ENCODE measurements at places on chromosomes 11 and 22.

DNA sequence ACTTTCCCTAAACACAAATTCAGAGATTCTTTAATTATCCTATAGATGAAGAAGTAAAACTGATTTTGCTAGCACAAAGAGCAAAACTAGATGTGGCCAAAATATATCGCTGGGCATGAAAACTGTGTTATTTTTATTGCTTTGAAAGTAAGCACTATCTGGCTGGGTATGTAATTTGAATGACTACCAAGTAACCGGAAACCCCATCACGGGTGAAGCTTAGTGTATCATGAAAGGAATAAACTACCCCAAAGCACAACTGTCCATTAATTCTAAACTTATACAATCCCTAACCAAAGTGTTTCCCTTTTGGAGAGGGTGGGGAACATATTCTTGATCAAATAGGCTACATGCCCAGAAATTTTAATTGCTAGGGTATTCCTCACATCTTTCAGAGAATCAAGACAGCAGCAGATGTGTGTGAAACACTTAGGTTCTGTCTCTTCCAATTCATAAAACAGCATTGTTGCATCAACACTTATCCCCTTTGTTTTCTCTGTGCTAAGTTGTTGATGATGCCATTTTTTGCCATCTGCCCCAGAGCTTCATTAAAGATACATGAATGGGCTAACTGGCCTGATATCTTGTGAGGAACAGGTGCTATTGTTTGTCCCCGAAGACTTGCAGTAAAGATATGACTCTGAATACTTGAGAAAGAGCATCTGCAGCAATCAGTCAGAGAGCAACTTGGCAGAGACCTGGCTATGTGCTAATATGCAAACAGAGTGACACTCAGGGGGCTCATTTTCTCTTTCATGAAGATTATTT lies 238.2 kb downstream of the SOX6 start:
- no peak for DNase-seq

DNA sequence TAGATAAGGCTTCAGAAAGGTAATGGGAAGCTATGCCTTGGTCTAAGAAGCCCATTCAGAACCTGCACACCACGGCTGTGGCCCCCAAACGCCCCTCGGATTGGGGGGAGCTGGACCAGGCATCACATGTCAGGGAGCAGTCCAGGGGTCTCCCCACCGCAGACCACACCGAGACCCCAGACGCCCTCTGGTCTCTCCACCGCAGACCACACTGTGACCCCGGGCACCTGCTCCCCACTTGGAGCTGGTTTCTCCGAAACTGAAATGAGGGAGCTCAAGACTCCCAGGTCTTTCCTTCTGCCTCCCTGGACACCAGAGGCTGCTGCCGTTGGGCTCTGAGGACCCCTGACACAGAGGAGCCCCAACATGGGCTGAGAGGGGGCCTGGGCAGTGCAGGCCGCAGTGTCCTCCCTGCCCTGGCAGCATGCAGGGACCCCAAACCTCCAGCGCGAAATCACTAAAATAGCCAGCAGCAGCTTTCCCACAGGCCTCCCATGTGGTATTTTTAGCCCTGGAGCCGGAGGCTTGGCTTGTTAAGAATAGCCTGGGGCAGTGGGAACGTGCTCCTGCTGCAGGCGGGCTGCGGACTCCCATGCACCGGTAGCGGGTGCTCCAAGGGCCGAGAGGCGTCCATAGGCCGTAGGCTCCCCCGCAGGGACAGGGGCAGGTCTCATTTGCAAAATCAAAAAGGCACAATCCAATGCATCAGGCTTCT lies 7.7 kb downstream of the LINC01488 start:
- no peak for DNase-seq

GRCh38 chr22:23113067-23113846 lies 28.5 kb downstream of the RSPH14 start:
- no peak for DNase-seq

DNA sequence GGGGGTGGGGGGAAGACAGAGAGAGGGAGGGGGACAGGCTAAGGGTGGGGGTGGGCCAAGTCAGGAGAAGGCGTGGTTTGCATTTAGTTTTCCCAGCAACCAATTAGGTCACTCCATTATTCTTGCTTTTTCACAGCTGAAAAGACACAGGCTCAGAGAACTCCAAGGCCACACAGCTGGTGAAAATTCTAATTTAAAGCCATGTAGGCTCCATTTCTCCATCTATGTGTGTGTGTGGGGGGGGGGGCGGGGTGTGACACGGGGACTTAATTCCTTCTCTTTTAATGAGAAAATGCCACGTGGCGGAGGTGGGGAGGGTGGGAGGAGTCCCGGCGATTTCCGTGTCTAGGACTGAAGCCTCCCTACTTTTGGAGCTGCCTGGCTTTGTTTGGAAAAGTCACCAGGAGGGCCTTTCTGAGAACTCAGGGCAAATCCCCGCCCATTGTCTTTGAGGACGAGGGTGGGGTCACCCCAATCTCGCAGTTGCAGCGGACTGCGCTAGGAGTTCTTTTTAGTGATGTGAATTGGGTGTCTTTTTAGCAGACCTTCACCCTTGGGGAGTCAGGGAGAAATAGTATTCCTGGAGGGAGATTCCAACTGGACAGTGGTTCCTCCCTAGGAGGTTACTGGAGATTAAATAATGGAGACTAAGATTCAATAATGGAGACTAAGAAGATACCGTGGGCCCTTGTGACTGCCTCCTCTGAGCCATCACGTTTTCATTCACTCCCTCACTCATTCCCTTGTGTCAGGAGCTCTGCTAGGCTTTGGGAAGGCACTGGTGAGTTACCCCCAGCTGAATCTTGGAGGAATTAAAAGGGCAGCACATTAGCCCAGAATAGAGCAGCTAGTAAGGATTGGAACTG lies 36.4 kb upstream of the PTPRJ start:
- DNase-seq, result no peak

DNA sequence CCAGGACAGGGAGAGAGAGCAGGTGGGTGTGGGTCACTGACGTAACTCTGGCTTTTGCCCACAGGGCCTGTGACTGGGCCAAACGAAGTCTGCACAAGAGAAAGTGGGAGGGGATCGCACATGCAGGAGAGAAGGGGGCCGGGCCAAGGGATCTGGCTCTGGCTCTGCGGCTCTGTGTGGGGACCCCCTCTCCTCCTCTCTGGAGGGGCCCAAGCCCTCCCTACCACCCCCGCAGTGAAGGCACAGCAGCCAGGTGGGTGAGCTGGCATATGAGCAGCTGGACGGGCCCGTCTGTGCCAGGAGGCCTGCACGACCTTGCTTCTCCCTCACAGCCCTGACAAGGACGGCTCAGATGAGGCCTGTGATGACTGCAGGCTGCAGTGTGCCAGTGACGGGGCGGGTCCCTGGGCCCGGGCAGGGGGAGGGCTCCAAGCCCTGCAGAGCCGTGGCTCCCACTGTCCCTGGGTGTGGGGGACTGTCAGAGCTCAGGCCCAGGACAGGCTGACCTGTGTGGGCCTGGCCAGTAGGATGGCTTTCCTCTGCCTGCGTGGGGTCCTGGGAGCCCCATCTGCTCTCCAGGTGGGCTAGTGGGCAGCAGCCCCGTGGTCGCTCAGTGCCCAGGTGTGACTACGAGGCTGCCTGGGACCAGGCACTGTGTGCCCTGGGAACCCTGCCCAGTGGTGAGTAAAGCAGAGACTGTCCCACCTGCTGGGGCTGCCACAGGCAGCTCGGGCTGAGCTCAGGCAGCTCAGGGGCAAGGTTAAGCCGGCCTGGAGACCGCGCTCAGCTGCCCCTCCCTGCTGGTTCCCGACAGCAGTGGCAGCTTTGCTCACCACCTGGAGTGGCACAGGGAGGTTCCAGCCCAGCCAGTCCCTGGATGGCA lies 22.2 kb downstream of the MRGPRG start:
- no peak for DNase-seq
